WERI-Rb-1 (cell line): ENCODE measurements at places on chromosomes 12 and 14.

- no peak for DNase-seq
Measured at GRCh38 chr12:77354766-77355362, 289.5 kb upstream of the E2F7 start.

DNA sequence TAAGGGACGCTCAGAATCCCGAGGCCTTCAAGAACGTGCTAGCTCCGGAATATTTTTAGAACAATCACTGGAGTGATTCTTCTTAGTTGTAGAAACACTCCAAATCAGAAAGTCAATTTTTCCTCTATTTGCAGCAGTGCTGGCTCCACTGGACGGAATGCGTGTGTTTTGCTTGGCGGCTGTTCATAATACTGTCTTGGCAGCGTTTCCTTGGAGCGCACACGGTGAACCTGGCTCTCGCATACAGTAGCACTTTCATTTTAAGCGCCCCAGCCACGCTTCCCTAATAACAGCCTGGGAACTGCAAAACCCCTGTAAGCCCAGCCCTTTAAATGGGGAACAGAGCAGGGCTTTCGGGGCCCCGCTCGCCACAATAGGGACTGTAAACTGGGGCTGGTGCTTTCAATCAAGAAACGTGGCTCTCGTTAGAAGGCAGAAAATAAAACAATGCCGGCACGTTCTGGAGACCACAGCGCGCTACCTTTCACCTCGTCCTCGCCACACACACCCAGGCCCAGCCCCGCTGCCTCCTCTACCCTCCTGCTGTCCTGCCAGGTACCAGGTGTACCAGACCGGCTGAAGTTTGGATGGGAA lies 79.9 kb downstream of the BCL11B start:
- DNase-seq: no peak

- peak; percentile 39 for DNase-seq
Measured at GRCh38 chr14:34554540-34555250, 15.2 kb upstream of the EAPP start.

DNA sequence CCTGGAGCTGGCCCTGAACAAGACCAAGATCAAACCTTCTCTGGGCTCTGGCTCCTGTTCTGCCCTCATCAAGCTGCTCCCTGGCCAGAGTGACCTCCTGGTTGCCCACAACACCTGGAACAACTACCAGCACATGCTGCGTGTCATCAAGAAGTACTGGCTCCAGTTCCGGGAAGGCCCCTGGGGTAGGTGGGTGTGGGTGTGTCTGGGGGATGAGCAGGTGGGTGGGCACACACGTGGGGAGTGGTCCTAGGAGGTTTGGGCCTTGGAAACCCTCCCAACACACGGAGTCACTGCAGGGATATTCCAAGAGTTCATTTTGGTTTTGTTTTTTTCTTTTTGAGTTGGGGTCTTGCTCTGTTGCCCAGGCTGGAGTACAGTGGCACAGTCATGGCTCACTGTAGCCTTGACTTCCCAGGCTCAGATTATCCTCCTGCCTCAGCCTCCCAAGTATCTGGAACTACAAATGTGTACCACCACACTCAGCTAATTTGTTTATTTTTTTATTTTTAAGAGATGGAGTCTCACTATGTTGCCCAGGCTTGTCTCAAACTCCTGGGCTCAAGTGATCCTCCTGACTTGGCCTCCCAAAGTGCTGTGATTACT lies 16.5 kb downstream of the PLBD2 start:
- DNase-seq: no peak

DNA sequence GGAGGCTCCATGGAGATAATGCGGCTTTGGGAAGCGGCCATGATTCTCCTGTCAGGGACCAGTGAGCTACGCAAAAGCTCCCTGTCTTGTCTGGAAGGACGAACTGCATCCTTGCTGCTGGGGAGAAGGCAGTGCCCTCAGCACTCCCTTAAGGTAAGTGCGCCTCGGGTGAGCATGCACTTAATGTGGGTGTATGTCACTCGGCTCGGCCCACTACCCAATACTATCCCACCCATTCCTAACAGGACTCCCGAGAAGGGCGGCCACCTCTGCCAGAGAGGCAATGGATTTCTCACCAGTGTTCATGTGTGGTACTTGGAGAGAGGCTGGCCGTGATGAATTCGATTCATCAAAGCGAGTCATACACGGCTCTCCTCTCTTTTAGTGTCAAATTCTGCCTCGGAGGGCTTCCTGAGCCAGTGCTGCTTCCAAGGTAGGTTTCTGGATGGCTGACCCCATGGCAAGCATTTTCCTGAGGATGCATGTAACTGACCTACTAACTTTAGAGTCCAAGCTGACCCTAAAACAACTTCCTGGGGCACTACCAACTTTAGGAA lies 151.7 kb upstream of the RTL1 start:
- no peak for DNase-seq

DNA sequence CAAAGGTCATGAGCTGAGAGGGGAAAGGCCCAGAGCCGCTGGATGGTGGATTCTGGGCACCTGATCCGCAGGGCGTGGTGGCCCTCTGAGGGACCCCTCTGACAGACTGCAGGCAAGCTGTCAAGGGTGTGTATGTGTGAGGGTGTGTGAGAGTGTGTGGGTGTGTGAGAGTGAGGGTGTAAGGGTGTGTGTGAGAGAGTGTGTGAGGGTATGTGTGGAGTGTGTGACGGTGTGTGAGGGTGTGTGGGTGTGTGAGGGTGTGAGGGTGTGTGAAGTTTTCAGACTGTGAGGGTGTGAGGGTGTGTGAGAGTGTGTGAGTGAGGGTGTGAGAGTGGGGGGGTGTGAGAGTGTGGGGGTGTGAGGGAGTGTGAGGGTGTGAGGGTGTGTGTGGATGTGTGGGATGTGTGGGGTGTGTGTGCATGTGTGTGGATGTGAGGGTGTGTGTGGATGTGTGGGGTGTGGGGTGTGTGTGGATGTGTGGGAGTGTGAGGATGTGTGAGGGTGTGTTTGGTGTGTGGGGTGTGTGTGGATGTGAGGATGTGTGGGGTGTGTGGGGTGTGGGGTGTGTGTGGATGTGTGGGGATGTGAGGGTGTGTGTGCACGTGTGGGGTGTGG lies 156.7 kb downstream of the TMEM121 start:
- DNase-seq: no peak

GRCh38 chr14:94354638-94355185 lies 31.6 kb upstream of the SERPINA6 start:
- DNase-seq: no peak

DNA sequence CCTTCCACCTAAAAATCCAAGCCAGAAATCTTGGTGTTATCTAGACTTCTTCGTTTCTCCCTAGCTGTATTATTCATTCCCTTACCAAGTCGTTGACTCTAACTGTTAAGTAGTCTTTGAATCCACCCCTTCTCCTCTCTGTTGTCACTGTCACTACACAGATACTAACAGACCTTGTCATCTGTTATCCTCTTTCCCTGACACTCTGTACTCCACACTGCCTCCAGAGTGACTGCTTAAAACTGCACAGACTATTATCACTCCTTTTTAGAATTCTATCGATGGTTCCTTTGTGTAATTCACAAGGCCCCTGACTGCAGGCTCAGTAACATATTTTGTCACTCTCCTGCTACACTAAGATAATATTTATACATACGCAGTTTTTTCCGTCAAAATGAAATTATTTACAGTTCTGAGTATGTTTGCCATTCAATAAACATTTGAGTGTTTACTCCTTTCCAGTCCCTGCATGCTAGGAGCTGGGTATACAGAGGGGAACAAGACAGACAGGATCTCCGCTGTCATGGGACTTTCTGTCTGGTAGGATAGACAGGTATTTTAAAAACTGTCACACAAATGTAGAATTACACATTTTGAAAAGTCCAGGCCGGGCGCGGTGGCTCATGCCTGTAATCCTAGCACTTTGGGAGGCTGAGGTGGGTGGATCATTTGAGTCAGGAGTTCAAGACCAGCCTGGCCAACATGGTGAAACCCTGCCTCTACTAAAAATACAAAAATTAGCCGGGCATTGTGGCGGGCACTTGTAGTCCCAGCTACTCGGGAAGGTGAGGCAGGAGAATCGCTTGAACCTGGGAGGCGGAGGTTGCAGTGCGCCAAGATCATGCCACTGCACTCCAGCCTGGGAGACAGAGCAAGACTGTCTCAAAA lies 3.8 kb downstream of the MARS1 start:
- DNase-seq: no peak

DNA sequence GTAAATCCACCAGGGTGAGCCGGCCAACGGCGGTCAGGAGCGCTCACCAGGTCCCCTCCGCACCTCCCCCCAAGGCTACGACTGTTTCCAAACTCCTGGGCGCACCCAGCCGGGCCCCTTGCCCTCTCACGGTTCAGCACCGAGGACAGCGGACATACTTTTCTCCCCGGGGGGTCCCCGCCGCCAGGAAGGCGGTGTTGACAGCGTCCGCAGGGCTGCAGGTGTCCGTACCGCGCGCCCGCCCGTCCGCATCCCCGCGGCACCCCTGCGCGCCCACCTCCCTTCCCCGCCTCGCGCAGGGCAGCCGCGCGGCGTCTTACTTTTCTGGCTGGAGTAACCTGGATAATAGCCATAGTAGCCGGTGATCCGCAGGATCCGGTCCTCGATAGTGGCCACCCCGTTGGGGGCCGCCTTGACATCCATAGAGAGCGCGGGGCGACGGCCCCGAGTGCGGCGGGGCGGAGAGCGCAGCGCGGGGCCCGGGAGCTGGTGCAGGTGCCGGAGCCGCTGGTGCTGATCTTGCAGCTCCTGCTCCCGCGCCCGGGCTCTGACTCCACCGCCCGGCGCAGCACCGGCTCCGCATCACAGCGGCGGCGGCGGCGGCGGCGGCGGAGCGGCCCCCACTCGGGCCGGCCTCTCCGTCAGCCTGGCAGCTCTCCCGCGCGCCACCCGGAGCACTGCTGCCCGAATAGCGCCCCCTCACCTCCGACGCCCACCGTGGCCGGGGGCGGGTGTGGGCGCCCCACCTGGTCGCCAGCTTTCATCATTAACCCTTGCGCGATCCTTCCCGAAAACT lies at the start of gene SLC35F4:
Gene SLC35F4, minus strand, starts transcription at position 690 of the 796 bp plus-strand sequence.
- peak; percentile 34 for DNase-seq

GRCh38 chr14:46747001-46747652 lies 95.5 kb upstream of the RPL10L start:
- DNase-seq: no peak

- DNase-seq: no peak
Measured at GRCh38 chr14:94374116-94374515, 14.3 kb downstream of the SERPINA1 start.

GRCh38 chr12:96121271-96121711 lies 72.9 kb upstream of the ELK3 start:
- no peak for DNase-seq

- peak; percentile 40 for DNase-seq
Measured at GRCh38 chr12:116381744-116382685, 104.5 kb upstream of the MED13L start.

DNA sequence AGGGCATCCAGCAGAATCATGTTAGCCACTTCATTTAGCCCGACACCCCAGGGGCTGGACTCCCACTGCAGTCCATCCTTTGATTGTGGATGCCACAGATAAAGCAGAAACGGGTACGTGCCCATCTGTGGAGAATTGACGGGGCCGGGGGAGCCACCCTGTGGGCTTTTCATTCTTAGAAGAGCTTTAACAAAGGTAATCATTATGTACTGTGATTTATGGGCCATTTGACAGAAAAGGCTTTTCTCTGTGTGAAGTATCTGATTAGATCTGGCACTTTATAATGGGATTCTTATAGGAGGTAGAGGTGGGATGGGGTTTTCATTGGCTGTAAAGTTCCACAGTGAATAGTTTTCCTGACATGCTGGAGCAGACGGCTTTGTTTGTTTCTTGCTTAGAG lies 40.4 kb downstream of the AACS start:
- no peak for DNase-seq

- no peak for DNase-seq
Measured at GRCh38 chr14:50740856-50741255, 72.8 kb upstream of the SAV1 start.

DNA sequence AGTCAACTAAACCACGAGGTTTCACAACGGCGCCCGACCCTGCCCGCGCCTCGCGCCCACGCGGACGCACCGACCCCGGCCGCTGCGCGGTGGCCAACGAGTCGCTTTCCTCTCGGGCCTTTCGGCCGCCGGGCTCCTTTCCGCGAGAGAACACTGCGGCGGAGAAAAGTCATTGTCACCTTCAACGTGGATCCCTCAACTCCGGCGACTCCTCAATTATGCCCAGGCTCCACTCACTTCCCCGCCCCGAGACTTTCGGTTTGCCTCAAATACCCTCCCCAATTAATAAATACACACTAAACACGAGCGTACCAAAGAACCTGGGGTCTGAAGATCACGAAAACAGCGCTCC lies 450 bp downstream of the SINHCAF start:
- peak; percentile 15 for DNase-seq

DNA sequence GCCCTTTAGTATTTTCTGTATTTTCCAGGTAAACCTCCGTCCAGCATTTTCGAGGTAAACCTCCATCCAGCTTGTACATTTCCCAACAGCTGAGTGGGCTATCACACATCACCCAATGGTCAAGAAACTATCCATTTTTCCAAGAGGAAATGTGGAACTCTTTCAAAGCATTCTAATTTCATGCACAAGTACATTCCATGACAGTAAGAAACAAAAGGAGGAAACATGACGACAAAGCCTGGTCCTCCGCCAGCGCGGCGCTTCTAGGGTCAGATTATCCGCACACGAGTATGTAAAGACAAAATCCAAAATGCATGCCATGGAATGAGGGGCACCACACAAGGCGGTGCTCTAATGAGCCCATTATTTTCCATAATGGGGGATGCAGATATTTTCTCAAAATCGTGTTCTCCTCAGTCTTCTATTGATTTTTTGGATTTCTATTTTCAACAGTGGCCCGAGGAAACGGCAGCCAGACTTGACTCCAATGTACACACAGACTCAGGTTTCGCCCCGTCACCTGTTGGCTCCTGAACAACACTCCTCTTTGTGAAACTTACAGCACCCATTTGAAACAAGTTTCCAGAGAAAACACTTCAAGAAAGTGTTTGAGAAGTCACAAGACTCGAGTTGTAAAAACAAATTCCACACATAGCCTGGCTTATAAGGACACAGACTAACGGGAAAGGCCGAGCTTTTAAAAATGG lies 107.4 kb downstream of the PRICKLE1 start:
- no peak for DNase-seq

DNA sequence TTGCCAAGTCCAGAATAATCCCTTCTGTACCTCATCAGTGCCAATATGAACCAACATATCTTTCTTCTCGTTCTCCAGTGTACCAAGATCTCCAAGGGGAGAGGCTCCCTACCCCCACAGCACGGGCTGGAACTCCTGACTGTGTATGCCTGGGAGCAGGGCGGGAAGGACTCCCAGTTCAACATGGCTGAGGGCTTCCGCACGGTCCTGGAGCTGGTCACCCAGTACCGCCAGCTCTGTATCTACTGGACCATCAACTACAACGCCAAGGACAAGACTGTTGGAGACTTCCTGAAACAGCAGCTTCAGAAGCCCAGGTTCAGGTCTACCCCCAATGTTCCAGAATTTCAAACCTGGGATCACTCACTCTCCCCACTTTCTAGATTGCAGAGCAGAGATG lies 10.5 kb upstream of the OAS2 start:
- DNase-seq: no peak

GRCh38 chr12:98686603-98687002 lies 41.5 kb downstream of the APAF1 start:
- DNase-seq: no peak

DNA sequence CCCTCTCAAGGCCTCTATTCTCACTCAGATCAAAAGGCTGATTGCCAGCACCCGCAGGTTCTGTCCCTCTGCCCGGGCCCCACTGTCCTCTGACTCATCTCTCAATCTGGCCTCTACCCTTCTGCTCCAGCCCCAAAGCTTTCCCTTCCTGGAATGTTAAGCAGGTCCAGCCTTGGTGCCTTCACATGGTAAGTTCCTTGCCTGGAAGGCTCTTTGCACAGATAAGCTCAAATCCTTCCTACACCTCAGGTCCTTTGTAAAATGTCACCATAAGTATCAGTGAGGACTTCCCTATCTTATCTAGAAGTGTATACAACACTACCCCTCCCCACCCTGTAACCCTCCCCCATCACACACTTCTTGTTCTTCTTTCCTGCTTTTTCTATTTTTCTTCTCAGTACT lies 22.2 kb downstream of the LPCAT3 start:
- DNase-seq: peak; percentile 17
